ENCODE measurements at places on chromosomes 6 and 20. TPM values are rescaled to one million over a fixed set of nuclear protein-coding genes. Genes with fewer than 3 reads are reported as not detected.

The HMGCLL1 gene
- 9.4 TPM for total RNA-seq

The ROS1 gene
- under 0.01 TPM for total RNA-seq

The PAK1IP1 gene
- total RNA-seq = 7.3 TPM

The SUN5 gene
- not detected for total RNA-seq

The PRDM13 gene
- not detected for total RNA-seq

The TCF15 gene
- total RNA-seq = 2.1 TPM

The TMEM14B gene
- 65.2 TPM for total RNA-seq
